ENCODE measurements at places on chromosomes 12 and 14.
A peak's percentile ranks its signal among the peaks of the same experiment; 100 is the strongest.

DNA sequence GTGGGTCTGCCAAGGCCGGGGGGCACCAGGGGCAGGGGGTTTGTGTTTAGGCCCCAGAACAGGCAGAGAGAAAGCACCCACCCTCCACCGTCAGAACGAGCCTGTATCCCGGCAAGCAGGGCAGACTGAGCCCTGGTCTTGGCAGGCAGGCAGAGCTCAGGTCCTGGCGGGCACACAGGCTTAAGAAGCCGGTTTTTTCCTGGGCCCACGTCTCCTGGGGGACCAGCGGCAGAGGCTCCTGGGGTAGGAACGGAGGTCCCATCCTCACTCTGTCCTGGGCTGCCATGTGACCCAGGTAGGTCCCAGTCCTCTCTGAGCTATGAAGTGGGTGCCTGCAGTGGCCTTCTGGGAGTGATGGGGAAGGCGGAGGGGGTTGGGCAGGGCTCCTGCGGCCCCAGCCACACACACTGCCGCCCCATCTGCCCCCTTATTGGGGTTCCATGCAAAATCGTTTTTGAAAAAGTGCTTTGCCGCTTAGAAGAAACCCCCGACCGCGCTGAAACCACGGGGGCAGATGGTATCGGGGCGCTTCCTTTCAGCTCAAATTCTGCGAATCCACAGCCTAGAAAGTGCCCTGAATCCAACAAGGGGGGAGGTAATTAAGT is 24.2 kb downstream of the SH2B3 start:
- no peak for DNase-seq

GRCh38 chr14:106665814-106666213 is 1139.4 kb downstream of the TMEM121 start:
- no peak for DNase-seq

GRCh38 chr12:93484315-93484981 is 17.1 kb downstream of the MRPL42 start:
- no peak for DNase-seq

DNA sequence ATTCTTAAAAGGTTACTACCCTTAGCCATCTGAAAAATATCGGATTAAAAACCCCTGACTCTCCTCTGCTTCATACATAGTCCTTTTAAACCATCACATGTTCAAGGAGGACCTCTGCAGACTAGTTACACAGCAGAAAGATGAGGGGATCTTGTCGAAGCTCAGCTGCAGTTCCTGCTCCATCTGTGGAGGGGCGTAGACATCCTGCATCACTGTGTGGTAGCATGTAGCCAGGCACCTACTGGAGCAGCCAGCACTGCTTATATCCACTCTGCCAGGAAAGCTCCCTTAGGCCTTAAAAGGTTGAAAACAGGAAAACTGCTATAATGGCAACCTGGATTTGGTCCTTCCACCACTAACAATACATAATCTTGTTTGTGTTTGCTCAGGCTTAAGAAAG is 57.6 kb upstream of the STRN3 start:
- DNase-seq: no peak

GRCh38 chr12:120186654-120187053 is 7.9 kb downstream of the GCN1 start:
- no peak for DNase-seq

DNA sequence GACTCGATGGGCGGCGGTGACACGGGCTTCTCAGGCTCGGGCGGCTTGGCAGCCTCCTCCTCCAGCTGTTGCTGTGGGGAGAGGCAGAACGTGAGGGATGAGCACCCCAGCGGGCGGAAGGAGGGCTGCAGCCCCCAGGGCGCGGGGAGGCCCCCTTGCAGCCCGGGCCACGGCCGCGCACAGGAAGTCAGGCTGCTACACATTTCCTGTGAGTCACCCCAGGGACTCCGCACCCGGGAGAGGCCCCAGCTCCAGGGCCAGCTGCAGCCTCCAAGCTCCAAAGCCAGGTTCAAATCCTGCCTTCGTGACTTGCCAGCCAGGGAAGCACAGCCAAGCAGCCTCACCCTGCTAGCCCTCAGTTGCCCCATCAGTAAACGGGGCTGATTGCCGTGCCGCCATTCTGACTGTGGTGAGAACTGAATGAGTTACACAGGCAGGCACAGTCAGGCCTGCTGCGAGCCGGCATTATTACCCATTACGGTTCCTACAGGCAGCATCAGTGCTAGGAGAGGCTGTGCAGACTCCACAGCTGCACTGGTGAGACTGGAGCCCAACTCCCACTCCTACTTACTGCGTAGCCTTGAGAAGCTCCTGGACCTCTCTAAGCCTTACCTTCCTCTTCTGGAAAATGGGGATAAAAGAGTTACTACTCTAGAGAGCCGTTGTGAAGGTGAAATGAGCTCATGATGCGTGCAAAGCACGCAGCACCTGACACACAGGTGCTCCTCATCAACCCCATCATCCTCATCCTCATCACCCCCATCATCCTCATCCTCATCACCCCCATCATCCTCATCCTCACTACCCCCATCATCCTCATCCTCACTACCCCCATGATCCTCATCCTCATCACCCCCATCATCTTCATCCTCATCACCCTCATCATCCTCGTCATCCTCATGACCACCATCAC is 100.9 kb downstream of the NCOR2 start:
- DNase-seq: peak; percentile 91

- DNase-seq: peak; percentile 17
Measured at GRCh38 chr12:19245666-19246065, 116.1 kb downstream of the PLEKHA5 start.

DNA sequence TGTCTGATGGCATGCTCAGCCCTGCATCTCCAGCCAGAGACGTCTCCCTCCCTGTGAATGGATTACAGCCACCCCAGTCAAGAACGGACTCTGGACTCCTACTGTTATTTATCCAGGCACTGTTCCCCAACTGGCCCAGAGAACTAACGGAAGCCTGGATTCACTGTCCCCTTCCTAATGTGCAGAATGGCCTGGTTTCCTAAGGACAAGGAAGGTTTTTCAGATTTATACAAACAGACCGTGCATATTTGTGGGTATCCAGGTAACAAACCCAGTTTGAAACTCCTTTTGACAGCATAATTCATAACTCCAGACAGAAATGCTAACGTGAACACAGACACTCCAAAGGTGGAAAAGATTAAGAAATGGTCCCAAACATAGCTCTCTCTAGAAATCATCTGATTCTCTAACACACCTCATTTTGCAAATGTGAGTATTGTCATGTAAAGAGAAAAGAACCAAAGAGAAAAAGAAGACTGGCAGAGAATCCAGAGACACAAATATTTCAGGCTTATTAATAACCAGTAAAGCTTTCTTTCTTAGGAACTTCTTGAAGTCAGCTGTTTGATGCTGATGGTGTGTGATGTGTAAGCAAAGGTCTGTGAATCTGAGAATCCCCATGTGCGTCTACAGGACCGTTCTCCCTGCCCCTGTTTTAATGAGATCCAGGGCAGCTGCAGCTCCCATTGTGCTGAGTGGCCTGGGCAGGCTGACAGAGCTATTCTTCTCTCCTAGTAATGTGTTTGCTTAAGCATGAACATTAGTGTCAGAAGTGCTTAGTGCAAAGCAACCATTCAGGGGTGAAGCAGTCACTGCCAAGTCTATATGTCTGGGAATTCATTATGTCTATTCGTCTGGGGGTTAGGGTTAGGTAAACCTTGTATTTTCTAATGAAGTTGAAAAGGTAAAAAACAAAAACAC is 86.8 kb upstream of the HIF1A start:
- DNase-seq: no peak

GRCh38 chr14:100067971-100068959 is 3.0 kb downstream of the EVL start:
- peak; percentile 65 for DNase-seq

DNA sequence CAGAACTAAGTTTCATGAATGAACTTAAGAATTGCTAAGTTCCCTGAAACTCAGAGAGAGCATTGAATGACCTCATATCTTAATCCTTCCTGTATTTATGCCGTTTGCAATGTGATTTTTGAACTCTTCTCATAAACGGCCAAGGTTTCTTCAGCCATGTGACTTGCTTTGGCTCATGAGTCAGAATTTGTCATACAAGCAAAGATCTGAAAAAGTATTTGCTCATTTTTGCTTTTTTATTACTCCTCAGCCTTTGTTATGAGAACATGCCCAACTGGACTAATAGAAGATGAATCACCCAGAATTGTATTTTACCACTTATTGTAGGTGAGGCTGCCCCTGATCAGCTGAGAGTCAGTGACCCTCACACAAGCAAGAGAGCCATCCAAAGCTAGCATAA is 693.8 kb downstream of the BCL11B start:
- DNase-seq: no peak

DNA sequence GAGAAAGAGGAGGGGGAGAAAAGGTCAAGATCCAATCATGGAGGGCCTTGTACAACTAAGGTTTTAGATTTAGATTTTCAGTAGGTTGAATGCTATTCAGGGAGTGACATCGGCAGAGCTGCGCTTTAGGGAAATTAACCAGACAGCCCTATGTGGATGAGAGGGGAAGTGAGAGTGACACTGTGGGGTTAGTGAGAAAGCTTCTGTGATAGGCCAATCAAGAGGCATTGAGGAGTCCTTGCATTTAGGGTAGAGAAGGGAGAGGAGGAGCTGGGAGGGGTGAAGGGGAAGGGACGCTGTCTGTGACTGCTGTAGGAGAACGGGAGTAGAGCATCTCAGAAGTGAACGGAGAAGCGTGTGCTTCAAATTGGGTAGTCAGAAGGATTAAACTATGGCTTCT is 3.4 kb downstream of the HSD17B6 start:
- no peak for DNase-seq

DNA sequence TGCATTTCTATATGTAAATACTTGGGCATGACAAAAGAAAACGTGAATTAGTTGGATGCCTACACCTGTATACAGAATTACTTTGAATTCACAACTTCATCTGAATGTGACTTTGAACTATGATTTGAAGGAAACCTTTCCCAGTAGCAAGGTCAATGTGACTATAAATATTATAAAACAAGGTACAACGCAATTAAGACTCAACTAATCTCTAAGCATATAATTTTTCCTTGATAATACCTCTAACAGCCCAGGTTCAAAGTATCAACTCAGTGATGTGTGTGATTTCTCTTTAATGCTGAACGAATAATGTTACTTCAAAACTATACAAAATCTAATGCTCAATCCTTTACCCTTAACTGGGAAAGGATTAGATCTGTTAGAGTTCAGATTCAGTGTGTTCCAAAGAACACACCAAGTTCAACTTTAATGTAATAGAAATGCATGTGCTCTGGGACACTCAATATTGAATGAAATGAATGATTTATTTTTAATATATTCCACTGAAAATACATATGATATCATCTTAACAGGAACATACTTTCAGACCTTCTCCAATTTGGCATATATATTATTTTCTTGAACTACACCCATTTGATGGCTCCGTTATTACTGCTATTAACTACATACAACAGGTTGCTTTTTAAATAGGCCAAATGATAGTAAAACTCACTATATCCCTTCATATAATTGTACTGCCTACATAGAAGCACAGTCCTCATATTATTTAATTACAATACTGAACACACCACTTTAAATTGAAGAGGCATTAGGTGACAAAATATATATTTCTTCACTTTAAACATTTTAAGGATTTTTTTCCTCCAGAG is 40.1 kb upstream of the MTERF2 start:
- no peak for DNase-seq

DNA sequence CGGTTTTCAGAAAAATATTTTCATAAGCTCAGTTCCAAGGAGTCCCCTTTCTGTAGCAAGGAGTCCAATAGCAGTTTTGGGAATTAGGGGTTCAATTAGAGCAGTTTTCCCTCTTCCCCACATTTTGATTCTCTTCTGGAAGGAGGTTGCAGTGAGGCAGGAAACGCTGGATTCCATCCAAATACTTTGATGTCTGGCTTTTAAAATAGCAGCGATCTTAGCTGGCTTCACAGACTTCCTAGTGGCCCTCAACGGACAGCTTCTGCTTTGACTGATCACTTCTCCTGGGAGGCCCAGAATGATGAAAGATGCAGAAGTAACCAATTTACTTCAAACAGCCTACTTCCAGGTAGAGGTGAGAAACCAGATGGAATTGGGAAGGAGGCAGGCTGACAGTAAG is 63.1 kb downstream of the C12orf75 start:
- DNase-seq: no peak

- peak; percentile 45 for DNase-seq
Measured at GRCh38 chr12:19288603-19289244, 150.6 kb upstream of the AEBP2 start.

GRCh38 chr12:106919910-106920544 is 35.7 kb upstream of the TMEM263 start:
- peak; percentile 47 for DNase-seq

GRCh38 chr14:101111620-101112290 is 208.2 kb upstream of the RTL1 start:
- no peak for DNase-seq

GRCh38 chr12:15427913-15428312 is 105.6 kb downstream of the PTPRO start:
- DNase-seq: no peak

GRCh38 chr14:104431351-104431928 is 148.1 kb upstream of the C14orf180 start:
- DNase-seq: no peak

- DNase-seq: no peak
Measured at GRCh38 chr12:104742551-104743201, 215.4 kb downstream of the SLC41A2 start.

- peak; percentile 26 for DNase-seq
Measured at GRCh38 chr12:31728289-31728916, 418 bp downstream of the AMN1 start.

DNA sequence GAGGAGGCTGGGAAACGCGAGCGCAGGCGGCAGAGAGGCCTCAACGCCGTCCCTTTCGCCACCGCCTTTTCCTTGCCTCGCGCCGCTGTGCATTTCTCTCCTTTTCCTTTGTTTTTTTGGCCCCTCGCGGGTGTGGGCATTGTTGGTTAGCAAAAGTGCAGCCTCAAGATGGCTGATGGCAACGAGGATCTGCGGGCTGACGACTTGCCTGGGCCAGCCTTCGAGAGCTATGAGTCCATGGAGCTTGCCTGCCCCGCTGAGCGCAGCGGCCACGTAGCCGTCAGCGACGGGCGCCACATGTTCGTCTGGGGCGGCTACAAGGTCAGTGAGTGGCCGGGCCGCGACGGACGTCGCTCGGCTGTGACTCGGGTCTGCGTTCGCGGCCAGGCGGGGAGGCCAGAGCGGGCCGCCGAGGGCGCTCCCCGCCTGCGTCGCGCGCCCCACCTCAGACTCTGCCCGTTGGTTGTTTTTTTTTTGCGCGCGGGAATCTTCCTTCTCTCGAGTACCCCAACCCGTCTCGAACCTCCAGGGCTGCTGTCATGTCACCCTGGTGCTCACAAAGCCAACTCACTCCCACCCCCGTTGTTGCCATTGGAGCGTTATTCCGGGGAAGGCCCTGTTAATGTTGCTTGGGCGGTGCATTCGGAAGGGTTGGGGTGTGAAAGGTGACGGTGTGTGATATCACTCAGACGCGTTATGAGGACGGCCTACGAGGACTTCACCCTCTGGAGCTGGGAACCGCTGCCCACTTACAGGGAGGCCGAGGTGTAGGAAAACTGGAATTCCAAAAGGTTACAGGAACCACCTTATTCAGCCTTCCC is 558 bp downstream of the KLHDC2 start:
- DNase-seq: peak; percentile 54

Data from AML-193 (cell line).